Fibroblast of the aortic adventitia (primary cell): ENCODE measurements at places on chromosomes 16 and 17.

GRCh38 chr17:80768936-80769335 is 222.7 kb upstream of the CHMP6 start:
- DNase-seq: no peak

DNA sequence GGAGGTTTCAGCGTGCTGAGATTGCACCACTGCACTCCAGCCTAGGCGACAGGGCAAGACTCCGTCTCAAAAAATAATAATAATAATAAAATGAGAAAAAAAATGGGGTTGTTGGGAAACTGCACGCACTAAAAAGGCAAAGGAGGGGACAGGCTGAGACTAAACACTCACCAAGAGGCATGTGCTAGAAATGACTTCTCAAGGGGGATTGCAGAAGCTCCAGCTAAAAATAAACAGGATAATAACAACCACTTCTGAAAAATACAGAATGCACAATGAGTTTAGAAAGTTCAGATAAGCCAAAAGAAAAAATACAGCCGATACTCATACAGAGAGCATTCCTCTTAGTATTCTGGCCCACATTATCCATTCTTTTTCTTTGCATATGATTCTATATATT is 15.1 kb upstream of the TIMP2 start:
- no peak for DNase-seq

DNA sequence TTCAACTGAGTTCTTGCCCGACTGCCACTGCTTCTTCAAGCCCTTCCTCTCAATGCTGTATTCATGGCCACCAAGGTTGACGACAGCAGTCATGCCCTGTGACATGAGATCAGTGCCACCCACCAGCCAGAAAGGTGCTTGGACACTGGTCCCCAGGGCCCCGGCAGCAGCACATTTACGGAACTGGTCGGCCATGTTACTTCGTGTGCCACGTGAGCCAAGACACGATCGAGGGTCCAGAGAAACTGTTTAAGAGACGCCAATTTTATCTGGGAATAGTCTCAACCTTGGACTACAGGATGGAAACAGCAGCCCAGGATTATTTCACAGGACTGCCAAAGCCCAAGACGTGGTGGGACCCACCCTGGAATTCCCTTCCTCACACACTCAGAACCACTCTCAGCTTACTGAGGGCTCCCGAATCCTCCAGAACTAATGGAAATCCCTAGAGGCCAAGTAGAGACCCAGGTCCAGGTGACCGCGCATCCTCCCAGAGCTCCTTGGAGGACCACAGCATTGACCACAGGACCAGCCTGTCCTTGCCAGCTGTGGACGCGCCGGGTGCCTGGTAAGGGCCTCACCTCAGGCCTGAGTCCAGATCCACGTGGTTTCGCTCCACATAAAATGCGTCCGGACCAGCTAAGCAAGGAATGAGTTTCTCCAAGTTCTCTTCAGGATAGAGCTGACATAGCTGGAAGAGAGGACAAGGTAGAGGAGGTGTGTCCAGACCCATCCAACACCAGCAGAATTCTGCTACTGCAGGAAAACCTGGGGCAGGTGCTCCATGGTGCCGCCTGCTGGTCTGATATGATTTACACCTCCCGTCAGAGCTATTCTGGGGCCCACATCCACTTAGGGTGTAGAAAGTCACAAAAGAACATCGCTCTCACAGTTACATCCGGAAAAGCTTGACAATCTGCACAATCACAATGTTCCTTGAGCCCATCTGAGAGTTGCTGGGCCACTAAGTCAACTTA is 28.2 kb downstream of the MAP1LC3B start:
- DNase-seq: no peak

DNA sequence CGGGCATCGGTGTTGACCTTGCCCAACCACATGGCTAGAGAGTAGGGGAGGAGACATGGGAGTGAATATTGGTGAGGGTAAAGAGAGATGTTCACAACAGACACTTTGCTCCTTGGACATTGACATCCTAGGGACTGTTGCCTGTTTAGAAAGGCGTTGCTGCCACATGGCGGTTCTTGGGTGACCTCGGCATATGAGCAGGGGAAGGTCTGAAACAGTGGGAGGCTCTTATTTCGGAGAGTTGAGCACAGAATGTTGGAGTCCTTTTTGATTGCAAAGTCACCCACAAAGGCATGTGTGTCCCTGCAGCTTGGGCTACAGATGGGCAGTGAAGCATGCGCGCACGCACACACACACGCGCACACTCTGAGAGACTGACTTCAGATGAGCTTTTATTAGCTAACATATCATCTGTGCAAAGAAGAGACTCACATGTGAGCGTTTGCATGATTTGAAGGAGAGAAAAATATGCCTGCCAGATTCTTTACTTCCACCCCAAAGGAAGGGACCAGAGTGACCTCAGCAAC is 104.4 kb downstream of the SHISA9 start:
- DNase-seq: no peak

GRCh38 chr16:13958474-13958873 is 38.5 kb downstream of the ERCC4 start:
- DNase-seq: no peak

GRCh38 chr17:35730400-35731005 is 936 bp upstream of the RASL10B start:
- no peak for DNase-seq

DNA sequence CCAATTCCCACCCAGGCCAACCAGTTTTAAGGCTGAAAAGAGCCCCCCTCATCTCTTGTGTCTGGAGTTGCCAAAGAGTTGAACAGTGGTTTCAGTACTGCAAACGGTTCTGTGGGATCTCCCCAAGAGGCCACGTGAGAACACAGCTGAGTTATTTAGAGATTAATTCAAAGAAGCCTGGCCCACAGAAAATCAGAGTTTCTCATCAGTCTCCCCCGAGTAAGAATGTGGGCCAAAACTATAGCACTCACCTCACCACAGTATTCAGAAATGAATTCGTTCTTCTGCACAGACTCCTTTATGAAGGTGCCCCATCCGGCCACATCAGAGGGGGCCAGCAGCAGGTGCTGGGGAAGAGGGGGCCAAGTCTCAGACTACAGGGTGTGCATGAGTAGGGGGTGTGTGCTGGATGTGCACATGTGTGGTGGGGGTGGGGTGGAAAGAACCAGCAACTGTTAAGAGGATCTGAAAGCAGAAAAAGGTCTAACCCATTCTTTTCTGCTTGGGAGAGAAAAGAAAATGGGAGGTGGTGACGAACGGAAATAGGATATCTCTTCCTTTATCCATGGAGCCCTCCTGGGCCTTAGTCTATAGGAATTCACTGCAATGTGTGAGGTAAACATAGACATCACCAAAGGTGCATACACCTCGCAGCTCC is 22.6 kb downstream of the CNTNAP1 start:
- DNase-seq: no peak

DNA sequence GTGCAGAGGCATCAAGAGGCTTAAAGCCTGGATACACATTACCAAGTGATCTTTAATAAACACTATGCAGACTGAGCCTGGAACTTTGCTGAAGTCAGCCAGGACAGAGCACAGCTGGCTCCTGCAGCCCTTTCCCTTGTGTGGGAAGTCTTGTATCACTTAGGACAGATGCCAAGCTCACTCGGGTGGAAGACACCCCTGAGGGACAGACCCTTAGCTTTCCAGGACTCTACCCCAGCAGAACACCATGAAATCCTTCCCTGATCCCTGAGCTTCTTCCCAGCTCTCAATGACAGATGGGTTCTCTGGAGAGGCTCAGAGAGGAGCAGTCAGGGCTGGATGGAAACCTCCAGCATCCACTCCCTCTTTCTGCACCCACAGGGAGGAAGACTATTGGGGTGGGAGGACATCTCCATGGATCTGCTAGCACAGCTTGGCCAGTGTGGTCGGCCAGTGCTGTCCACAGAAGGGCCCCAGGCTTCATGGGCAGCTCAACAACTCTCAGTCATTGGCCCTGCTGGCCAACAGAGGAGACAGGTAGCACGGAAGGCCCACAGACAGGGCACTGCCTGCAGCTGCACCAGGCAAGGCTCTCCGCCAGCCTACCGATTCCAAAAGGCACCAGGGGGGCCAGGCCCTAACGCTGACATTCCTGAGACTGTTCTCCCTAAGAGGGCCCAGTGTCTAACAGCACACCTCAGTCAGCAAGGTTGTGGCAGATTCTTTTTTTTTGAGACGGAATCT is 15.9 kb downstream of the RAB5C start:
- DNase-seq: no peak

DNA sequence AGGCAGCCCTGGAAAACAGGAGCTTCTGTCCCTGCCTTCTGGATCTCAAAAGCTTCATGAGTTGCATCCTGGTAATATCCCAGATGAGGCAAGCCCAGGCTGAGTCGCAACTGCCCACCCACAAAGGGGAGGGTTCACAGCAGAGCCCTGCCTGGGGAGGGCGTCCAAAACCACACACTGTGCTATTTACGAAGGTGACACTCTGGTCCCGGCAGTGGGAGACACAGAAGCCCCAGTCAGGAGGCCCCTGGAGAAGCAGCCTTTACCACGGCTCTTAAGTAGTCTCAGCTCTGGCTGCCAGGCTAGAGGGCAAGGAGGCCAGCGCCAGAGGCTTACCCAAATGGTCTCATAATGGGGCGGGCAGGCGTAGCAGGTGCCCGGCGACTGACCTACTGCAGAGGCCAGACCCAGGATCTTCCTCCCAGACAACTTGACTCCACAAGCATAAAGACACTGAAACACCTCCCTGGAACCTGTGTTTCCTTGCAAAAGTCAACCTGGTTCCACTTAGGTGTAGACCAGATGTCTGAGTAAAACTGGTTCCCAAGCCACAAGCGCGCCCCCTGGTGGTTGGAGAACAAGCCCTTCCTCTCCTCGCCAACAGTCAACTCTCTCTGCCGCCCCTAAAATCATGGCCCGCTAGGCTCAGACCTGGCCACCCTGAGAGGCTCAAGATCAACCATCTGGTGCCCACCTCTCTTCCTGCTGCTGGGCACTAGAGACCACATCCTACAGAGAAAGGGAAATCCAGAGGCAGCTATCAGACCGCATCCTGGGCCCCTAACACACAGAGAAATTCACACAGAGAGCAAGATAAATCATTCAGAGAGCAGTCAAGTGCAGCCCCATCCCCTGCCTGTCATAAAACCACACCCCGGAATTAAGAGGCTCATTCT is 5.2 kb downstream of the AXIN2 start:
- DNase-seq: peak; percentile 64

DNA sequence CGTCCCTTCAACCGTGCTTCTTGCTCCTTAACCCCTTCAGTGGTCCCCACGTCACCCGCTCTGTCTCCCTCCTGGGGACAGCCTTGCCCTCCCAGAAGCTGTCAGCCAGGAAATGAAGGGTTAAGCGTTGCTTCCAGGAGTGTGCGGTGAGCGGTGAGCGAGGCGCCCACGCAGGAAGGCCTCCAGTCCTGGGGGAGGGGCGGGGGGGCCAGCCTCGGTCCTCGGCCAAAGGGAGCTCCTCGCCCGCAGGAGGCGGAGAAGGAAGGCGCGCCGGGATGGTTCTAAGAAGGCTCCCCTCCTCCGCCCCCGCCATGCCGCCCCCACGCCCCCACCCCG is 2.3 kb downstream of the RBFOX3 start:
- DNase-seq: no peak

GRCh38 chr17:75352079-75352569 is 53.4 kb downstream of the GRB2 start:
- DNase-seq: no peak

DNA sequence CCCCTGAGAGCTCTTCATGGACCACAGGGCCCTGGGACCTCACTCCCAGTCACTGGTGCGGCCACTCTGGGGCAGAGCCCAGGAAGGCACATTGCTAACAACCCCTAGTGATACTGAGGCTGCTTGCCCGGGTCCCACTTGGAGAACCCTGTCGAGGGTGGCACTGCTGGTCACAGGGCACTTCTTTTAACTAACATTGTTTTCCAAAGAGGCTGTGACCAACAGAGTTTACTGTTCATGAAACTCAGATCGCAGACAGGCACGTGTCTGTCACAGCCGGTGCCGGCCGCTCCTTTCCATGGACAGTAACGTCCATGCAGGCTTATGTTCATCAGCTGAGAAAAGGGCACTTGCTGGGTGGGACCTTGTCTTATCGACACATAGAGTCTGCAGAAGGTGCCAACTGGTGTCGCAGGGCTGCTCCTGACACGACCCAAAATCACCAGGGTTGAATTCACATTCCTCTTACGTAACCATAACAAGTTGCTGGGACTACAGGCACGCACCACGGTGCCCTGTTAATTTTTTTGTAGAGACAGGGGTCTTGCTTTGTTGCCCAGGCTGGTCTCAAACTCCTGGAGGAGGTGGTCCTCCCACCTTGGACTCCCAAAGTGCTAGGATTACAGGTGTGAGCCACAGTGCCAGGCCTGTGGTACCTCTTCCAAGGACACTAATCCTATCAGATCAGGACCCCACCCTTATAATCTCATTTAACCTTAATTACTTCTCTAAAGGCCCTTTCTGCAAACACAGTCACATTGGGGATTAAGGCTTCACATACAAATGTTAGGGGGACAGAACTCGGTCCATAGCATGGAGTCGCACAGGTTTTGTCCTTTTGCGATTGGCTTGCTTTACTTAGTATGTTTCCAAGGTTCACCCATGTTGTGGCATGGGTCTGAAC is 1.2 kb upstream of the ZC3H18 start:
- DNase-seq: no peak

- DNase-seq: peak; percentile 68
These were observed 61.5 kb downstream of the NF1 start for GRCh38 chr17:31156326-31156725.

GRCh38 chr16:81694494-81695280 is 84.4 kb upstream of the PLCG2 start:
- DNase-seq: peak; percentile 46

GRCh38 chr16:87694441-87695125 is 71.2 kb downstream of the KLHDC4 start:
- no peak for DNase-seq

- DNase-seq: no peak
These were observed 582.1 kb upstream of the SALL1 start for GRCh38 chr16:51733181-51733580.

GRCh38 chr17:65627108-65627507 is 65.7 kb upstream of the AXIN2 start:
- DNase-seq: no peak

- no peak for DNase-seq
These were observed 56.8 kb downstream of the ANKFY1 start for GRCh38 chr17:4206962-4207361.

- DNase-seq: no peak
These were observed 395.2 kb downstream of the WWOX start for GRCh38 chr16:78494674-78495073.

GRCh38 chr17:64411999-64412771 is 21.5 kb upstream of the PECAM1 start:
- DNase-seq: peak; percentile 24

- DNase-seq: peak; percentile 70
These were observed 20.4 kb upstream of the BEAN1 start for GRCh38 chr16:66406534-66407221.

DNA sequence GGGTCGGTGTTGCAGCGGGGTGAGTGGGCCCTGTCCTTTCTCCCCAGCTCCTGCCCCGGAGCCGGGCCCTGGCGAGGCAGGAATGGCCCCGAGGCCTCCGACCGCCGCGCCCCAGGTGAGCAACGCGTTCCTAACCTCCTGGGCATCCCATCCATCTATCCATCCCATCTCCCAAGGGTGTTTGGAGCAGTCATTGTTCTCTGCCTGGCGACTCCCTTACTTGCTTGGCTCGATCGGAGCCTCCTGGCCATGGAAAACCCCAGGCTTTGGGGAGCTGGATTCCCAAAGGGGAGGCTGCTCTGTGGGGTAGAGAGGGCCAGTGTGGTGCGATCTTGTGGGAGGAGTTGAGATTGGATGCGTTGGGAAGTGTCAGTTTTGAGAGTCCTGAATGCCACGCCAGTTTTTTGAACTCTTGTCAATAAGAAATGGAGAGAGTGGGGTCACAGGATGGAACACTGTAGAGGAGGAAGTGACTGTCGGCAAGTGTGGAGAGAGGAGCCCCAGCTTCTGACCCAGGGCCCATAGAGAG is 684 bp downstream of the ZFP90 start:
- peak; percentile 26 for DNase-seq

GRCh38 chr16:55539049-55539448 is 27.4 kb upstream of the CAPNS2 start:
- DNase-seq: no peak

GRCh38 chr17:74179576-74179975 is 23.9 kb upstream of the RPL38 start:
- no peak for DNase-seq
